ENCODE measurements at places on chromosomes 12 and 14. TPM values are rescaled to one million over a fixed set of nuclear protein-coding genes. Genes with fewer than 3 reads are reported as not detected.

The DACT1 gene
- 18.8 TPM for polyA plus RNA-seq

The ACOT6 gene
- polyA plus RNA-seq, result not detected

The PRB2 gene
- not detected for polyA plus RNA-seq

The COCH gene
- polyA plus RNA-seq, result 0.18 TPM

The BATF gene
- polyA plus RNA-seq, result not detected

The LPAR5 gene
- not detected for polyA plus RNA-seq

The PZP gene
- not detected for polyA plus RNA-seq

The CCDC177 gene
- polyA plus RNA-seq, result not detected

The TAS2R9 gene
- polyA plus RNA-seq, result not detected

The MAP1LC3B2 gene
- polyA plus RNA-seq, result 2.5 TPM

The GALC gene
- 13.5 TPM for polyA plus RNA-seq

The OTUB2 gene
- polyA plus RNA-seq, result 1.2 TPM

The TESPA1 gene
- polyA plus RNA-seq, result not detected

The INSM2 gene
- polyA plus RNA-seq, result not detected

The AVPR1A gene
- polyA plus RNA-seq, result not detected

The CDH24 gene
- 9.0 TPM for polyA plus RNA-seq

The KLRD1 gene
- polyA plus RNA-seq, result 0.13 TPM

The ZC3H14 gene
- 81.8 TPM for polyA plus RNA-seq

The CISTR gene
- not detected for polyA plus RNA-seq

The ATP23 gene
- 10.2 TPM for polyA plus RNA-seq

The LMNTD1 gene
- polyA plus RNA-seq, result 0.76 TPM

The SLC5A8 gene
- polyA plus RNA-seq, result not detected

The PIWIL1 gene
- not detected for polyA plus RNA-seq

The KCNA1 gene
- not detected for polyA plus RNA-seq

The NEUROD4 gene
- polyA plus RNA-seq, result not detected

The BICDL1 gene
- polyA plus RNA-seq, result 0.02 TPM

The PPTC7 gene
- 8.8 TPM for polyA plus RNA-seq

The PPM1H gene
- 3.6 TPM for polyA plus RNA-seq

The MAP3K9 gene
- 0.36 TPM for polyA plus RNA-seq

The TRIM9 gene
- 0.02 TPM for polyA plus RNA-seq

The SERPINA10 gene
- not detected for polyA plus RNA-seq

The MFAP5 gene
- 172 TPM for polyA plus RNA-seq

The ACVR1B gene
- polyA plus RNA-seq, result 12.6 TPM

The APOF gene
- not detected for polyA plus RNA-seq

The PTCSC3 gene
- polyA plus RNA-seq, result not detected

The ADSS1 gene
- polyA plus RNA-seq, result 2.9 TPM

The ACACB gene
- polyA plus RNA-seq, result 1.1 TPM

The TPH2 gene
- polyA plus RNA-seq, result not detected
